ENCODE measurements at places on chromosomes 5 and 9.

GRCh38 chr5:109942646-109943045 lies 252.9 kb downstream of the MAN2A1 start:
- DNase-seq: no peak

DNA sequence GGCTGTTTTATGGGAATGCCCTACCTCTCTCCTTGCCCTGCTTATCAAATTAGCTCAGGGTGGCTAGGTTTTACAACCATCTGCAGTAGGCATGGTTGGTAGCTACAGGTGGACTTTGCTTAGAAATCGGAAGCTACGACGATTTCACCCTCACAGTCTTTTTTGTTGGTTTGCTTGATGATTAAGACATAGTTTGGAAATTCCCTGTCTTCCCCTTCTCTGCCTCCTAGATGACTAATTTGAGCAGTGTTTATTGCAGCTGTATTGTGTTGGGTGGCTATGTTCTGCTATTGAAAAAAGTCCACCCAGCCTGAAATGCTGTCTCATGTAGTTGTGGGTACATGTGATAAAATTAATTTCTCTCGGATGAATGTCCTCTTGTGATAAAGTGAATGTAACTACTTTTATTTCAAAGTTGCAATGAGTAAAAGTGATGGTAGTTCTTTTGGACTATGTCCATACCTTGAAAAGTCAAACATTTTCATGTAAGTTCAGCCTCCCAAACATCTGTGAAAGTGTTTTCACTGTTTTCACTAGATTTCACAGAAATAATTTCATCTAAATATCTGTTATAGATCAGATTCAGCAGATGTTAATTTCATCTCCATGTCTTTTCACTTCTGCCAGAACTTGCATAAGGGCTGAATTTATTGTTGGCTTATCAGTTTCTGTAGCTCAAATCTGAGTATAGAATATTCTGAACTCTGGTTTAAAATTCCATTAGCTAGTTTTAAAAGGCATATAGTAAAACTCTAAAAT lies 37.3 kb upstream of the FYB1 start:
- DNase-seq: no peak

DNA sequence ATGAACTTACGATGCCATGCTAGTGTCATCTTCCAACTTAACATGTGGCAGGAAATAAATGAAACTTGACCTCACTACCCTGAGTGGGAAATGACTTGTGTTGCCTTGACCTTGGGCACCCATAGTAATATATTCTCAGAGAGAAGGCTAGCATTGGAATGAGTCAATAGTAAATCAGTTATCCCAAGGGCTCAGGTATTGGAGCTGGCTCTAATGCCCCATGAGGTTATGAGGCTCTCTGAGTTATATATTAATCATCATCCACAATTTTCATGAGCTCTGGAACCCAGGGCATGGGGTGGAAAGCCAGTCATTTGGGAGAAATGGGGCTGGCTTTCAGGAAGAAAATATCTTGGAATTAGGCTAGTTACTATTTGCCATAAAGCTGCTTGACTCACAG lies 42.4 kb upstream of the SMIM32 start:
- DNase-seq: no peak

GRCh38 chr5:178296066-178296465 lies 63.5 kb upstream of the PHYKPL start:
- no peak for DNase-seq

DNA sequence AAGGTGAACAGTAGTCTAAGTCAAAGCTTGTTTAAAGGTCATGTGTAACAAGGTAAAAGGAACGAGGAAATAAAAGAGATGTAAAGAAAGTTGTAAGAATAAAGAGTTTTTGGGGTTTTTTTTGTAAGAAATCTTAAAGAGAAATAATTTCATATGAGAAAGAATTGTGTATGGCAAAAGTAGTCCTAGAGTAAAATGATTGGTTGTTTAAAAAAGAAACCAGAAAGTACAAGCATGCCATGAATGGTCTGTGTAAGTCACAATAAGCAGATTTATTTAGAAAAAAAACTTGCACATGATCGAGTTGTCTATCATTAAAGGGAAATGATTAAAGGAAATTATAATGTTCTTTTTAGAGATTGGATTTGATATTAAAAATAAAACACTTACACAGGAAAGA lies 172.6 kb upstream of the TUSC1 start:
- no peak for DNase-seq

DNA sequence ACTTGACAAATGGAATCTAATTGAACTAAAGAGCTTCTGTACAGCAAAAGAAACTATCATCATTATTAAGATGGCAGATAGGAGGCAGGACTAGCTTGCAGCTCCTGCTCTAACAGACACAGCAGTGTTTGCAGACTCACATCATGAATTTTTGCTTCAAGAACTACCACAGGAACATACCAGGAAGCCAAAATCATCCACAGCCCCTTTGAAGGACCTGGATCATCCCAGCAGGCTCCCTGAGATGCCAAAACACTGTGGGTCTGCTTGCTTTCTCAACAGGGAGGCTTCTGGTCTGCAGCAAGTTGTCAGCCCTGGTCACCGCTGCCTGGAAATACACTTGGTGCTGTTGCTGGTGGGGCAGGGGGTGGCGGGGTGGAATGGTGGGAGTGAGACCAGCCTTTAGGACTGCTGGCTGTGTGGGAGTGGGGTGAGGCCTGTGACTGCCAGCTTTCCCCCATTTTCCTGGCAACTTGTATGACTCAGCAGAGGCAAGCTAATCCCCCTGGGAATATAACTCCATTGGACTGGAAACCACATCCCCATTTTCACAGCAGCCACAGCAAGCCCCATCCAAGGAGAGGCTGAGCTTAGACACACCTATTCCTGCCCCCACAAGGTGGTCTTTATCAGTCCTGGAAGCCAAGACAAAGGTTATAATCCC lies 533.8 kb upstream of the CYLC2 start:
- DNase-seq: peak; percentile 66

GRCh38 chr5:5135957-5136676 lies 4.0 kb upstream of the ADAMTS16 start:
- no peak for DNase-seq

DNA sequence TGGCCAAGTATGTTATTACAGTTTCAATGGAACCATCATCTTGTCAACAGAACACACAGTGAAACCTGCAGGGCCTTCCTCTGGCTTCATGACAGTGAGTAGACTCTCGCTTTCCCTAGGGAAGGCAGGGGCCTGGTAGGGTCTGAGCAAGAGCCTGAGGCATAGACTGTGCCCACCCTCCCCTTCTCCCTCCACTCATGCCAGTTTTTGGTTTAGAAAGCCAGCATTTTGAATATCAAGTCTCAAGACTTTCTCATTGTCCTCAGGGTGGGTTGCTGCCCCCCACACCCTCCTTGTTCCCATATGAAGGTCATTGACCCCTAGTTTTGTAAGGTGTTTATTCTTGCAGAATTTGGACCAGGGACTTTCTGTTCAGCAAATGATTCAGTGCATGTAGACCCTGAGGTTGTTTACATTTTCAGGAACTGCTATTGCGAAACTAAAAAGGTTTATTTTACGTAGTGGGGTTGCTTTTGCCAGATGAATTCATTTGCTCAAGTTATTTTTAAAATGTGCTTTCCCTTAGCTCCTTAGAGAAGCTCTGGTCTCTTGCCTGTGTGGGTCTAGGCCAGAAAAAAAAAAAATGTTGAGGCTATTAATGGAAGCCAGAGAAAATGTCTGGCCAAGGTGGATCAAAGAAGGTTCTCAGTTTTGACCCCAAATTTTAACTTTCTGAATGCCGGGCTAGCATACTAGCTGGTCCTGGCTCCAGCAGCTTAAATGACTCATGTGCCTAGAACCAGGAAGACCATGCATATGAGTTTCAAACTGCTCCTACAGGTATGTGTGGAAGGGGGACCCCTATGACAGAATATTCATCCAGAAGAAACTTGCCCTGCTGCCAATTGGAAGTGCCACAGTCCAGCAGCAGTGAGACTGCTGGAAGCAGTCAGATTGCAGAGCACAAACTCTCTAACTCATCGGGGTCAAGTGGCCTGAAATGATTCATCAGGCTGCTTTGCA lies 10.1 kb upstream of the MOB3B start:
- DNase-seq: no peak

DNA sequence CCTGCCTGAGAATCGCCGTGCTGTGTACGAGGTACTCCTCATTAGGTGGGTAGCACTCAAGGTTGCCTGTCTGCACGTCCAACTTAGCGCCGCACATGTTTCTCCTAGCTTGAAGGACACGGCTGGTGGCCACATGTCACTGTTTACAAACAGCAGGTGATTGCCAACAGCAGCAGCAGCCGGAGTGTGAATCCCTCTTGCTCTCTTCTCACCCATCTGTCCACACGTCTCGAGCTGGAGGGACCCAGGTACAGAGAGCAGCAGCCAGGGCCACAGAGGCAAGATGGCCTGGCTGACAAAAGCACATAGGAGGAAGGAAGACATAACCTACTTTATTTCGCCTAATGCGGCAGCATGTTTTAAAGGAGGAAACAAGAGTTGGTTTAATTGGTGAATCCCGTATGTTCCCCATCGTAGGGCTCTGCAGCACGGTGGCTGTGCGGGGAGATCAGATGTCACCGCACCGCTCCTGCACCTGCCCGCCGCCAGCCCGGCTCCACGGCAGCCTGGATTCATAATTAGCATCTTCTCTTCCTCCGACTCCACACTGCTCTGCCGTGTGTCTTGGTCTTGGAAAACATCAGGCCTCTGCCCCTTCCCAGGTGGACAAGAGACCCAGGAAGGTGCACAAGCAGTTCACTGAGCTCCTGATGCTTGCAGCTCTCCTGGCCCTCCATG lies 201.6 kb upstream of the IRX1 start:
- no peak for DNase-seq

DNA sequence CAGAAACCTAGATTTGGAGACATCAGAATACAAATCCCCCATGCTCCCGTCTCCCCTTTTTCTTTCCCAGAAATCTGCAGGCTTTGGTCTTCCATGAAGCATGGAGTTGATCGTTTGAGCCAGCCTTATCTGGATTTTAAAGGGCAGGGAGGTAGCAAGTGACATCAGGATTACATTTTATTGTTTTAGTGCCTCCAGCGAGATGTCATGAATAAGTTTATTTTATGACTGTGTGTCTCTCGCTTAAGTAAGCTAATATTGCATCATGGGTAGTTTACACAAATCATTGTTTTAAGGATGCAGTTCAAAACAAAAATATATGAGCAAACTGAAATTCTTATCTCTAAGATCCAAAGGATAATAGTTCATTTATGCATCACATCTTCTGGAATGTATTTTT lies 50.7 kb upstream of the TNFSF8 start:
- DNase-seq: no peak

DNA sequence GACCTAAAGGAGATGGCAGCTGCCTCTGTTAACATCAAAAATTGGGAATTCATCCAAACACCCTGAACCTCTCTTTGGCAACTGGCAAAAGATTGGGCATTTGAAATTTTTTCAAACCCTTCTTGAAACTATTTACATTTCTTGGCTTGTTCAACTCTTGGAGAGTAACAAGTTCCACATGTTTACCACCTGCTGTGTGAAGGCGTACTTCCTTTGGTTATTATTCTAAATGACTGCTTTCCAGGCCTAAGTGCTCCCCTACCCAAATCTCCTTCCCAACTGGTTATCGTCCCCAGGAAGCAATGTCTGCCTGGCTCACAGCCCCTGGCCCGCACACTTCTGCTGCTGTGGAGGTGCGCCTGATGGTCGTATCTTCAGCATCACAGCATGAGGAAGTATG lies 422.7 kb downstream of the DMAC1 start:
- DNase-seq: no peak
